ENCODE measurements at places on chromosomes 7 and 10.

DNA sequence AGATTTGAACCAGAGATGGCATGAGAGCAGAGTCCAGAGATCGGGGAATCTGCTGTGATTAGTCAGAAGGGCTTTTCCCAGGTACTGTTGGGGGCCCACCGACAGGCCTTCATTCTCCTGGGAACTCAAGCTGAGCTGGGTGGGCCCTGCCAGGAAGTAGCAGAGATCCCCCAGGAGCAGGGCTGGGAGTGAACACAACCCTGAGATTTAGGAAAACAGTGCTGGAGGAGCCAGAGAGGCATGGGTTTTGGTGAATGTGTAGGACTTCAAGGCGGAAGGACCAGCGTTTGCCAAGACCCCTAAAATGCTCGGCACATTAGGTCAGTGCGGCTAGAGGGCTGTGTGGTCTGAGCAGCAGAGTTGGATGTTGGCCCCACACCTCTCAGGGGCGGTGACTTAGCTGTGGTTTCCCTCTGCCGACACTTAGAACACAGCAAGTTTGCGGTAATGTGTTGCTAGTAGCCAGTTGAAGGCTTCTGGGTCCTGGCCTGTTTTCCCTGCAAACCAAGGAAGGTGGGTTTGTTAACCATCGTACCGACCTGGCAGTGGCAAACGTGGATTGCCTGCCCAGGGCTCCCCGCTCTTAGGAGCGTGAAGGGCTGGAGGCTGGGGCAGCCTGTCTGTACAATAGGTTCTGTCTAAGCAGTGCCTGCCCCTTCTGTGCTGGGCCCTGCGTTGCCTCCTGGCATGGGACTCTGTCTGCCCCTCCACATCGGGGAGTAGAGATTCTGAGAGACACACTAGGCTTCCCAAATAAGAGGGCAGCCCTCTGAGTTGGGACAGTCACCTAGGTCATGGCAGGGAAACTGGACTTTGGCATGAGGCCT is 14.0 kb downstream of the NACAD start:
- no peak for DNase-seq

GRCh38 chr10:5630112-5630436 is 36.3 kb downstream of the ASB13 start:
- DNase-seq: no peak

- DNase-seq: no peak
Observed at GRCh38 chr7:19690736-19691135, 18.1 kb downstream of the POLR1F start.

DNA sequence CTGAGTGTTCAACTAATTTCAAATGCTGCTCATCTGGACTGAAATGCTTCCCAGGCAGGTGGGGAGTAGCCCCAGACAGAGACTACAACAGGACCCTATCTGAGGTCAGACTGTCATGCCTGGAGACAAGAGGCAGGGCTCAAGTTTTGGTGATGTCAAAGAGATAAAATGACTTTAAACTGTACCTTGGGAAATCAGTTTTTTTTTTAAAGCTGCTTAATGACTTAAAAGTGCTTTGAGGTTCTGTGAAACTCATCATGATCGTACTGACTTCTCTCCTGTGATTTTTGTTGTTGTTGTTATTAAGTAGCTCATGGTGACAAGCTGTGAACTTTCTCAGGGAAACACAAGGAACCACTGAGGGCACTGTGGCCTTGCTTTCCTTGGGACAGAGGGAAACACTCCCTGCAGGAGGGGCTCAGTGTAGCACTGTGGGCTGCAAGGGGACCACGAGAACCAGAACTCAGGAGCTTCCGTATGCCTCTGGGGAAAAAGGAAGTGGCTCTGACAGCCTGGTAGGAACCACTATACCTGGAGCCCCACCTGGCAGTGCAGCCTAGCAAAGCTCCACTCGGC is 9.5 kb downstream of the HIPK2 start:
- no peak for DNase-seq

- no peak for DNase-seq
Observed at GRCh38 chr10:25157650-25158049, 17.2 kb upstream of the GPR158 start.
